ENCODE measurements at places on chromosomes 2 and 18.

- DNase-seq = no peak
Observed at GRCh38 chr2:62208758-62209114, 12.8 kb downstream of the B3GNT2 start.

DNA sequence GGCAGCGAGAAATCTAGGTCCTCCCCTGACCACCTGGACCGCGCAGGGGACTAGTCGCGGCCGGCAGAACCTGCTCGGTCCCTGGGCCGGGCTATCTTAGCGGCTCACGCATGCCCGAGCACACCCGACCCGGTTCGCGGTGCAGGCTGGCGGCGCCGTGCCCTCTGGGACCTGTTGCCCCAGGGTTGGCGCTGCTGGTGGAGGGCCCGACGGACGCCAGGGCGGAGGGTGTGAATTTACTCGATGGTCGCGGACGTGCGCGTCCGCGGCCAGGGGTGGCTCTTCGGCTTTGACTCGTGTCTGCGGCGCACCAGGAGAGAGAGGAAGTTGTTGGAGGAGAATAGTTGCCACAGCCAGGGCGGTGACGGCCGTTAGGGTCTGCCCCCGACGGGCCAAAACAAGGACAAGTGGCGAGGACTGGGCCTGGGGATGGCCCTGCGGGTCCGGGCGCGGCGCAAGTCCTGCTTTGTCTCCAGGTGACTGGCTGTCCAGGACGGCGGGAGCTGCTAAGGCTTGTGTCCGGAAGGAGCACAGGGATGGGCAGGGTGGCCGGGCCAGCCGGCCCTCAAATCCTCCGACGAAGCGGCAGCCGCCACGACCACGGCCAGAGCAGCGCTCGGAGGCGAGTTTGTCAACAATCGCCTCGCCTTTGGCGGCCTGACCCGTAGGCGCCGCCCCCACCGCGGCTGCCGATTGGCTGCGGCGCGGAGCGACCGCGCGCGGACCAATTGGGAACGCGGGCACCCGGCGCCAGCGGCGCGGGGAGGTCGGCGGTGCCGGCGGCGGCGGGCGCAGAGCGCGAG, 1.3 kb downstream of the BCL2L11 start:
- DNase-seq = peak; percentile 74

DNA sequence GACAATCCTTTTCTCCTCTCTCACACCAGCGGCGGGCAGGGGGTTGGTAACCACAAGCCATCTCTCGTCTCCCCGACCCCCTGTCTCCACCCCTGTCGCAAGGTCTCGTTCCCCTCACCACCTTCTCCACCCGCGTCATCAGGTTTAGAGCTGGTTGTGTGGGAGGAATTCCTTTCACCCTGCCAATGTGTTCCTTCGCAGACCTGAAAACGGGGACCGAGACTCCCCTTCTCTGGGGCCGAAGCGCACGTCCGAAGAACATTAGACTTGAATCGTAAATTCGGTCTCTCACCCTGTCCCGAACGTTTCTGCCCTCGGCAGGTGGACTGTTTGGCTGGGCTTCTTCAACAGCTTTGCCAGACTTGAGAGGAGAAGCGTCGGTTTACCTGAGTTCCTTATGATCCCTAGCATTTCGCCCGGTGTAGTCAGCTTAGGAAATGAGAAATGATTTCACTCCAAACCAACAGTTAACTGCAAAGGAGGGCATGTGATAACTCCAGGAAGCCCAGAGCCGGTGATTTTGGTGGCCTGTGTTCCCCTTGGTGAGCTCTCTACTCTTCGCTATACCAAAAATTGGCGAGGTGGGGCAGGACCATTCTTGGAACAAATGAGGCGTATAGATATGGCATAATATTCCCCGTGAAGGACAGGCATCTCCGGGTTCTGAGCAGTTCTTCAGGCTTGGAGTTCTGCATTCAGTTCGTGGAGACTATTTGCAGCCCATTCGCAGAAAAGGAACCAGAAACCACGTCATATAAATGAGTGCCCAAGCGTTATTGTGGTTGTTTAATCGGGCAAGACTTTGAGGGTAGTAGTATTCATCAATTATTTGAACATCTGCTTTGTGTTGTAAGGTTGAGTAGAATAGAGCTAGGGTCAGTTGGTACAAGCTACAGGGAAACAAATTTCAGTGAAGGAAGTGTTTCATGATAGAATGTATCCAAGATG, 694 bp downstream of the CFAP36 start:
- DNase-seq = peak; percentile 25

- DNase-seq = no peak
Observed at GRCh38 chr18:25067275-25068025, 284.5 kb downstream of the ZNF521 start.

GRCh38 chr18:43572163-43572562, 294.9 kb upstream of the SYT4 start:
- no peak for DNase-seq

- DNase-seq = no peak
Observed at GRCh38 chr2:179701524-179702110, 159.8 kb downstream of the ZNF385B start.

DNA sequence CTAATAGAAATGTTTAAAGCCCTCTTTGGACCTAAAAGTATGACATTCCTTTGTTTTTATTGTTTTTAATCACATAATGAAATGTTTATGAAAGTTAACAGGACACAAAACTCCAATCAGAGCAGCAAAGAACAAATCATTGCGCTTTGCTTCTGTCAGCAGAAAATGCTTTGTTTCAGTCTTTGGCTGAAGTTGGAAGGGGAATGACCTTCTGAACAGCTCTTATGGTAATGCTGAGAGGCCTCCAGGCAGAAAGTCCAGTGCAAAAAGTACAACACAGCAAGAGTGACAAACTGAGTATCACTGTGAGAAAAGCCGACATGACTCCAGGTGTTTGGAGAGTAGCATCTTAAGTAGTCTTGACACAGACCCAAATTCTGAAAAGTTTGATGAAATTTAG, 147.7 kb upstream of the SP5 start:
- DNase-seq = no peak

DNA sequence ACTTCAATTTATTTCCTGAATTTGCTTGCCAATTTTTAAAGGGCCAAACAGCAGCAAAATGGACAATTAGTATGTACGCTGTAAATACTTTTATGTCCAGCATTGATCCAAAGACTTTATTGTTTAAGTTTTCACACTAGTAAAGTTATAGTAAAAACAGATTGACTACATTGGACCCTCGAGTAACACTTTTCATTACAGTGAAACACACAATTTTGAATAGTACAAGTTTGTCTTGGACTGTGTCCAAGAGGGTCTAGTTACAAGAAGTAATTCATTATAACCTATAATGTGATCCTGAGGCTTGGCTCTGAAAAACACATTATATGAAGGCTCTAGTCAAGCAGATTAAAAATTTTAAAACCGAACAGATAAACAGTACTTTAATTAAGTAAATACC, 11.4 kb upstream of the RBBP8 start:
- DNase-seq = no peak

DNA sequence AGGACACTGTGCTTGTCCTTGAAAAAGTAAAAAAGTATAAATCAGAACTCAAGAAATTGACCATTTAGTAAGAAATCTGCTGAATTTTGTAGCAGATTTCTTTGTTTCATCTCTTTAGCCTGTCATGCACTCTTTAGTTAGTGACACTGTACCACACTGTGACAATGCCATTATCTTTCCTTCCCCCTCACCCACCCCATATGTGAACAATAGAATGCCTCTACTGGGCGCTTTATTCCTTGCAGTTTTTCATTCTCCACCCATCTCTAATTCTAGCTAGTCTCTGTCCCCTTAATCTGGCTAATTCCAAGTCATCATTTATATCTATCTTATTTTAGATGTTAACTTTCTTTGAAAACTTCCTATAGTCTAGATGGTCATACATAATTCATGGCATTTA, 241.0 kb downstream of the LRP1B start:
- DNase-seq = no peak

GRCh38 chr2:212288308-212288707, 250.3 kb downstream of the ERBB4 start:
- DNase-seq = no peak

DNA sequence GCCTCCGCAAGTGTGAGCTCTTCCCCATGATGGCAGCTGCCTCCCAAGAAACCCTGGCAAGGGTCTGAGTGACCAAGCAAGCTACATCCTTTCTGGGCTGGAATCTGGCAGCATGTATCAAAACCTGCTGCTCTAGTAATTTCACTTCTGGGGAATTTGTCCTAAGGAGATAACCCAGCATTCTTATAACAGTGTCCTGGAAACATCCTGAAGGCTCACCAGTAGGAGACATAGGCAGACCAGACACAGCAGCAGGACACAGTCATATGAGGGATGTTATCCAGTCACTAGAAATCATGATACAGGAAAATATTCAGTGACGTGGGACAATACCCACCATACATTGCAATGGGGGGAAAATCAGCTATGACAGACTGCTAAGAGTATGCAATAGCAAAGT, 64.5 kb downstream of the CRACDL start:
- no peak for DNase-seq

GRCh38 chr2:152336119-152336853, 1.3 kb downstream of the FMNL2 start:
- no peak for DNase-seq

- no peak for DNase-seq
Observed at GRCh38 chr18:2856547-2857170, 9.9 kb downstream of the EMILIN2 start.

DNA sequence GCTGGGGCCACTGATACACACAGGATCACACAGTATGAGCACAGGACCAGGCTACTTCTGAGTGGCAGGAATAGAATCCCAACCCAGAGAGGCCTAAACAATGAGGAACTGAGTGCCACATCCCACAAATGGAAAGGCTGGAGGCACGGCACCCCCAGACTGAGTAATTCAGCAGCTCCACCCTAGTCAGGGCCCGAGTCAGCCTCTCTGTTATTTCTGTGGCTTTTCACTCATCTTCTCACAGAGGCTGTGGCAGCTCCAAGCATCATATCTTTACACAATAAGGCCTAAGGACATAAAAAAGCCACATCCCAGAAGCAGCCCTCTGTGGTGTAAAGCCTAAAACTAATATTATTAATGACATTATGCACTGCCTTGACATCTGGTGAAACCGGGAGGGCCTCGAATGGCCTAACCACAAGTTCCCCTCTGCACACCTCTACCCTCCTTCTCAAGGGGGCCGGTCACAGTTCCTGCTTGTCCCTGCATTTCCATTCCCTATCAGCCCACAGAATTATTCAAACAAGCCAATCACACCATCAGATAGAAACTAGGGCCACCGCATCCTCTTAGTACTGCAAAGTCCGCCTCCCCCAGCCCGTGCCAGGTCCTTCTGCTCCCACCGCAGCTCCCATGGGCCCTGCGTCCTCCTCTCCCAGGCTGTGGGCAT, 12.5 kb upstream of the MAL start:
- DNase-seq = no peak

DNA sequence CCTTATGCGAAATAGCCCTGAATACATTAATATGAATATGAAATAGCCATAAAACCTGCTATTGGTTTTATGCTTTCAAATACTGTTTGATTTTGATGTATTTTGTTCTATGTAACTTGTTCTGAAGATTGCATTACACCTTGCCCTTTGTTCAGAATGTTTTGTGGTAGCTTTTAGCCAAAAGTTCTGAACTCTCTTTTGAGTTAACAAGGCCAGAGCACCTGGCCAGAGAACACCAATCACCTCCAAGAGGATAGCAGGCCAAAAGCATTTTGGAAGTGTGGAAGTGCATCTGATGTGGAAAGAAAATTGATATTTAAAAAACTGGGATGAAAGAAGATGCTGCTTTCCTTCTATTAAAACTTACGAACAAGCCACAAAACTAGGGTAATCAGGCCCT, 86.6 kb upstream of the PGAP1 start:
- no peak for DNase-seq

- DNase-seq = no peak
Observed at GRCh38 chr2:69080071-69080470, 67.1 kb downstream of the ANTXR1 start.

DNA sequence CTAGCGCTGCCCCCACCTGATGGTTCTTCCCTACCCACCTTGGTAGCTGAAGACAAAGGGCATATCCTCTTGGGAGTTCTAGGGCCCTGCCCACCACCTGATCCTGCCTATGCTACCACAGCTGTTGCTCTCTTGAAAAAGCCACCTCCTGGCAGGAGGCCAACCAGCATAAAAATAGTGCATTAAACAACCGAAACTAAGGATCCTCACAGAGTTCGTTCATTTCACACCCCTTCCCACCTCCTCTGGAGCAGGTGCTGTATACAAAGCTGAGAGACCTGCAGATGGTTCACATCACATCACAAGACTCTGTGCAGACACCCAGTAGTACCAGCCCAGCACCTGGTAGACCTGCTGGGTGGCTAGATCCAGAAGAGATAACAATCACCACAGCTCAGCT, 1348.0 kb upstream of the TMEFF2 start:
- no peak for DNase-seq

DNA sequence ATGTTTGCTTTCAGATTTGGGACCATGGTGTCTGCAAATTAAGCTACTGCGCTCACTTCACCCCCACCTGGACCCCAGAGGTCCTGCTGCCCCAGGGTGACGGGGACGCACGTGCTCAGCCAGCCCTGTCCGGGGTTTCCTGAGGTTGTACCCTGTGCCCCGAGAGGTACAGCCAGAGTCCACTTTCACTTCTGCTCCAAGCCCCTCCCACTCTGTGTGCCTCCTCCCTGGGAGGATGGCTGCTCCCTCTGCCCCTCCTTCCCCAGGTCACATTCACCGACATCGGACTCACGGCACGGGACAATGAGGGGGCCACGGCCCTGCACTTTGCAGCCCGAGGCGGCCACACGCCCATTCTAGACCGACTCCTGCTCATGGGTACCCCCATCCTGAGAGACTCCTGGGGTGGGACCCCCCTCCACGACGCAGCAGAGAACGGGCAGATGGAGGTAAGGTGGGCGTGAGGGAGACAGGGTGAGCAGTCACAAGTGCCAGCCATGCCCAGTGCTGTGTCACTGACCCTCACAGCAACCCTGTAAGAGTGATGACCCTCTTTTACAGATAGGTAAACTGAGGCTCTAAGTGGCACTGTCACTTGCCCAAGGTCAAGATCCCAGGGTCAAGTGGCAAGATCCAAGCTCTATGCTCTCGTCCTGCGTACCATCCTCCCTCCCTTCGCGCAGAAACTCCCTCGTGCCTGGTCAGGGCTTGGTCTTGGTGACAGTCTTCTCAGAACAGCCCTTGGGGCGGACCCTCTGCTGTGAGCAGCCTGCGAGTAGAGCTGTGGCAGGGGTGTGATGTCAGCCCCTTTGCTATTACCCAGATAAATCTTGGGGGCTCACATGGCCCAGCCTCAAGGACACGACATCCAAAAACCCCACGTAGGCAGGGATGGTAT, 7.6 kb downstream of the ESPNL start:
- no peak for DNase-seq

DNA sequence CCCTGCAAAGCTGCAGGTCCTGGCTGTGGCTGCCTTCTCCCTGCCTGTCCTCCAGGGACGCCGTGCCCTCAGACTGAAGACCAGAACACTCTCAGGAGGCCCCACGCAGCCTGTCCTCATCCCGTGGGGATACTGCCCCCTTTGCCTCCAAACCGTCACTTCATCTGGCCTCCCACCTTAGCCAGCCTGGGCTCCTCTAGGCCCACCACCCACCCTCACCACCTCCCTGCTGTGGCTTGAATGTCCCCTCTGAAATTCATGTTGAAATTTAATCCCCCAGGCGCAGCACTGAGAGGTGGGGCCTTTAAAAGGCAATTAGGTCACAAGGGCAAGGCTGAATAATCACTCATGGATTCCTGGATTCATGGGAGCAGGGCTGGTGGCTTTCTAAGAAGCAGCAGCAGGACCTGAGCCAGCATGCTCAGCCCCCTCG, 198.2 kb downstream of the SEPTIN10 start:
- DNase-seq = no peak

- no peak for DNase-seq
Observed at GRCh38 chr2:232377841-232378734, 463 bp upstream of the ALPP start.
